ENCODE measurements at places on chromosomes 1 and 21.

DNA sequence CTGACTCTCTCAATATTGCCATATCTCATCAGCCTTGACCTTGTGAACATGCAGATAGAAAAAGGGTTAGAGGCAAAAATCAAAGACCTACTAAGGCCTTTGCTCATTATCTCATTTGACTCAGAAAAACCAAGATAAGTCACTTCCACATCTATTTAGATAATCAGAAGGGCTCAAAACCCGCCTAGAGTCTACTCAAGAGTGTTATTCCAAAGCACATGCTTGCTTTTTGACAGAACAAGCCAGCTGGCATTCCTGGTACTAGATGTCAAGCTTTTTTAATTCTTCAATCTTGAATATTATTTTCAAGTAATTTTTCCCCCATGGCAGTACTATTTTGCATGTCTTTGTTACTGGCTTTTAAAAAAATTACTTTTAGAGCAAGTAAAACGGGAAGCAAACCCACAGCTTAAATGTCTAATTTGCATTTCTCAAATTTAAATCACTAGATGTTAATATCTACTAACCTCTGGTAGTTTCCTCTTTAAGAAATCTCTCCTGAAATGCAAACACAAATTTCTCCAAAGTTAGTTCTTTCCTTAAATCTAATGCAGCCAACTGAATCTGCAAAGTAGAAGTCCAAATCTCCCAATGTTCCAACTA, 51.5 kb downstream of the APP start:
- DNase-seq = no peak

DNA sequence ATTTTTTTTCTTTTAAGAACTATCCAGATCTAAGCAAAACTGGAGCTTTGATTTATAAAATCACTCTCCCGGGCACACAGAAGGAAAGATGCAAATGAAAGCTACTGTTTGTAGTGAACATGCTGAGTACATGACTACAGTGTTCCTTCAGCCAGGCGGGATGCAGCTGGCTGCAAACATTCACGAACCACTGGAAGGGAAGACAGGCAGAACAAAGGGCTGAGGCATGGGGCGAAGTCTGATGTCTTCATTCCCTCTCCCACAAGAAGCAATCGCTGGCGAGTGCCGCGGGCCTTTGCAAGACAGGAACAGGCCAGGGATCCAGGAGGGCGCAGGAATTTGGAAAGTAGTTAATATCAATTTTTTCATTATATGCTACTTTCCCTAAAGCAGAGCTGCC, 257.9 kb upstream of the AJAP1 start:
- no peak for DNase-seq

- DNase-seq = no peak
Measured at GRCh38 chr1:27773826-27774445, 917 bp downstream of the STX12 start.

DNA sequence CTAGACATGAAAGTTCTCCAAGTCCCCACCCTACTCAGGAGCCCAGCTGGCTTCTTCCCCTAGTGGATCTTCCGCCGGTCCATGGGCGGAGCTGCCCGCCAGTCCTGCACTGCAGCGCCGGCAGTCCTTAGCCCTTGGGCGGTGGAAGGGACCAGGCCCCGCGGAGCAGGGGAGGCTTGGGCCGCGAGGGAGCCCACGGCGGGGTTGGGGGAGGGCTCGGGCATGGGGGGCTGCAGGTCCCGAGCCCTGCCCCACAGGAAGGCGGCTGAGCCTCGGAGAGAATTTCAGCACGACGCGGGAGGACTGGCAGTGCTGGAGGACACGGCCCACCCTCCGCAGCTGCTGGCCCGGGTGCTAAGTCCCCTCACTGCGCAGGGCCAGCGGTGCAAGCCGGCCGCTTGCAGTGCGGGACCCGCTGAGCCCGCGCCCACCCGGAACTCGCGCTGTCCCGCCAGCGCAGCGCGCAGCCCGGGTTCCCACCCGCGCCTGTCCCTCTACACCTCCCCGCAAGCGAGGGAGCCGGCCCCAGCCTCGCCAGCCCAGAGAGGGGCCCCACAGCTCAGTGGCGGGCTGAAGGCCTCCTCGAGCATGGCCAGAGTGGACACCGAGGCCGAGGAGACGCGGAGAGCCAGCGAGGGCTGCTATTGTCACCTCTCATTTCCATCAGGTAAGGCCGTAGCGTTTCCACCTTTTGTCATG, 1398.6 kb downstream of the MRPL39 start:
- no peak for DNase-seq

DNA sequence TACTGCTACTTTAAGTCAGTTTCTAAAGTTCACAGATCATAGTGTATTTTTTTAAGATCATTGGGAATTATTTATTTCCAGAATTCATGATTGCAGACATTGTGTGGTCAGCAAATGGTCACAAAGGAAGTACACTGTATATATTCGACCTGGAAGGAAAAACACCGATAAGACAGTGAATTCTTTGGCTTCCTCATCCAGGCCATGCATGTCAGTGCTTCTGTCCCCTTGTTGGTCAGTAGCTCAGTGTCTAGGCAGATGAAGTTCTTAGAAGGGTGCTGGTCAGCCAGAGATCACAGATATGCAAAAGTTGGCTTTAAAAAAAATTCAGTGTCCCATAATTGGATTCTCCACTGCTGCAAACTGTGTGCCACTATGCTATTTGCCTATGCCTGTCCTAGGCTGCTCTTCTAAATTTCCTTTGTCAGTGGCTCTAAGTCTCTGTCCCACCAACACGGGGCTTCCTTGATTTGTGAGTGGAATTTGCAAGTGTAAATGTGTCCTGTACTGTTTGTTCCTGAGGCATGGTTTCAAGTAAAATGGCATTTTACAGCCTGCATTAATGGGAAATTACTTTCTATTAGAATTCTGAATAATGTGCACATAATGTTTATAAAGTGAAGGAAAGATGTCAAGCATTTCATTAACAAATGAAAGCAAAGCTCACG, 12.0 kb upstream of the VAMP4 start:
- DNase-seq = no peak

GRCh38 chr1:173459885-173460284, 17.2 kb upstream of the PRDX6 start:
- DNase-seq = no peak

- no peak for DNase-seq
Measured at GRCh38 chr1:43526002-43526401, 4.7 kb upstream of the PTPRF start.

- no peak for DNase-seq
Measured at GRCh38 chr1:226782845-226783601, 43.9 kb upstream of the ITPKB start.

DNA sequence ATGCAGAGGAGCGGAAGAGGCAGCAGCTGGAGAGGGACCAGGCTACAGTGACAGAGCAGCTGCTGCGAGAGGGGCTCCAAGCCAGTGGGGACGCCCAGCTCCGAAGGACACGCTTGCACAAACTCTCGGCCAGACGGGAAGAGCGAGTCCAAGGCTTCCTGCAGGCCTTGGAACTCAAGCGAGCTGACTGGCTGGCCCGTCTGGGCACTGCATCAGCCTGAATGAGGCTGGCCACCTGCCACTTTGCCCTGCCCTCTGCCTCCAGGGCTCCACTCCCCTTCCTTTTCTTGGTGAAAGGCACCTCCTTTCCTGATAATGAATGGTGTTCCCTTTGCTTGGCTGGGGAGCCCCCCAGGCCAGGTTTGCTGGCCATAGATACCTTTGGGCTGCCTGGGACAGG, 3.3 kb upstream of the HMGN2 start:
- DNase-seq = no peak

DNA sequence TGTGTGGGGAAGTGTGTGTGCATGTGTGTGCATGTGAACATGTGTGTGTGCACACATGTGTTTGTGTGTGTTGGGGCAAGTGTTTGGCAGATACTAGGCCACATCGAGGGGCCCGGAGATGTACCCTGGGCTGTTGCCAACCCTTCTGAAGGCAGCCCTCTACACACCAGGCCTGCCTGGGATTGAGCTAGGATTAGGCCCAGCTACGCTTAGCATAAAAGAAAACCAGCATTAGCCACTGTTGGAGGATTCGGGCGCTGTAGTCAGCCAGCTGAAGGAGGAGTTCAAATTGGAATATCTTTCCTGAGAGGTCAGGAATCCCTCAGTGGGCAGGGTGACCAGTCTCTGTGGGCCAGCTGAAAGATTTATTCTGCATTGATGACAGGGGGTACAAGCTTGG, 10.6 kb upstream of the ALX3 start:
- no peak for DNase-seq

GRCh38 chr21:31266241-31266640, 77.8 kb downstream of the TIAM1 start:
- DNase-seq = no peak

GRCh38 chr21:23890652-23891051, 1716.6 kb downstream of the MRPL39 start:
- DNase-seq = no peak

DNA sequence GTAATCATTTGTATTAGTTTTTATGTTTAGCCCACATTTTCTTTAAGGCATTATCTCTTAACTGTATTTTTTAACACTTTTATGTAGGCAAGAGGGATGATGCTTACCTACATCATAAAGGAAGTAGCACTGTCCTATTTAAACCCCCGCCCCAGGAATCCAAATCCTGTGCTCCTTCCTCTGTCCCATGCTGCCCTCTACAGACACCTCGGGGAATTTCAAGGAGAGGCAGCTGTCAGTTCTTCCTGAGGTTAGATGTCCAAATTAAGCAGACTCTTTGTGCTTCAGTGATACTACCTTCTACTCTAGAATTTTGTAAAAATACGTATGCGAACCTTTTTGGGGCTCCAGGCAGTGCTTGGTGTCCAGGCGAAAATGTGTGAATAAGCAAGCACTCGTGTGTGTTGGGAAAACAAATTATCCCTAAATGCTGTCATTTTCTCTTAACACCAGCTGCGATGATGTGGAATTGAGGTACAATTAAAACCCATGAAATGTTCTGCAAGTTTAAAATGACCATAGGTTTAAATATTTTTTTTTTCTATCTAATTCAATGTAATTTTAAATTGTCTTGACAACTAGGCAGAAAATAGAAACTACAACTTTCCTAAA, 19.2 kb downstream of the CRCT1 start:
- DNase-seq = no peak

DNA sequence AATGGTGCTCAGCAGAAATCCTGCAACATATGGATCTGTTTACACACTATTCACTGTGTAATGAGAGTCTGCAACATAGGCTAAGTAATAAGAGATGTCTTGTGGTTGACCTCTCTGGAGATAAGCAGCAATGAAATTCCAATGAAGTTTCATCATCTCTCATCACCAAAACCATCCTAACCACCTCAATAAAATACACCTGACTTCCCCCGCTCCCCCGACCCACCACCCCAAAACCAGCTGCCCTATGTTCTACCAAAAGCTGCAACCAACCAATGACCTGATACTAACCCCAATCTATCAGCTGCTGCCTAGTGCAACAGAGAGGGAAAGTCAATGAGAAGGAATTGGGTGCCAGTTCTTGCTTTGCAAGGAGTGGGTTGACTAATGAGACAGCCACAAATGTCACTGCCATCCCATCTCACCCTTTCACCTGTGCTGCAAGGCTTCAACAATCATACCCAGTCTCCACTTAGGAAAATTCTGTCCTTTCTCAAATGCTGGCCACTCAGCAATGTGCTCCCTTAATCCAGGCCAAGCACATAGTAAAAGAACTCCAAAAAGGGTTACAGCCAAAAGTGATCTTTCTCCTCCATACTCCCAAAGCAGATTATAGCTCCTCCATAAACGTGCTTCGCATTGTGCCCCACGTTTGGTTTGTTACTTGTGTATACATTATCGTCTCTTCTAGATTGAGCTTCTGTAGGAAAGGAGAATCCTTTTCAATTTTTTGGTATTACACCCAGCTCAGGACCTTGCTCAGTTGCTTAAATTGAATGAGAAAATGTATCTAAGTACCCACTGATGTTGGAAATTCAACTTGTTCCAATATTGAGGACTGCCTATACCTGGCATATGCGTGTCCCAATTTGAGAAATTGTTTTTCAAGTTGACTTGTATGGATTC, 29.0 kb downstream of the MRPL39 start:
- no peak for DNase-seq

GRCh38 chr1:48250572-48250971, 28.1 kb downstream of the SLC5A9 start:
- DNase-seq = no peak

DNA sequence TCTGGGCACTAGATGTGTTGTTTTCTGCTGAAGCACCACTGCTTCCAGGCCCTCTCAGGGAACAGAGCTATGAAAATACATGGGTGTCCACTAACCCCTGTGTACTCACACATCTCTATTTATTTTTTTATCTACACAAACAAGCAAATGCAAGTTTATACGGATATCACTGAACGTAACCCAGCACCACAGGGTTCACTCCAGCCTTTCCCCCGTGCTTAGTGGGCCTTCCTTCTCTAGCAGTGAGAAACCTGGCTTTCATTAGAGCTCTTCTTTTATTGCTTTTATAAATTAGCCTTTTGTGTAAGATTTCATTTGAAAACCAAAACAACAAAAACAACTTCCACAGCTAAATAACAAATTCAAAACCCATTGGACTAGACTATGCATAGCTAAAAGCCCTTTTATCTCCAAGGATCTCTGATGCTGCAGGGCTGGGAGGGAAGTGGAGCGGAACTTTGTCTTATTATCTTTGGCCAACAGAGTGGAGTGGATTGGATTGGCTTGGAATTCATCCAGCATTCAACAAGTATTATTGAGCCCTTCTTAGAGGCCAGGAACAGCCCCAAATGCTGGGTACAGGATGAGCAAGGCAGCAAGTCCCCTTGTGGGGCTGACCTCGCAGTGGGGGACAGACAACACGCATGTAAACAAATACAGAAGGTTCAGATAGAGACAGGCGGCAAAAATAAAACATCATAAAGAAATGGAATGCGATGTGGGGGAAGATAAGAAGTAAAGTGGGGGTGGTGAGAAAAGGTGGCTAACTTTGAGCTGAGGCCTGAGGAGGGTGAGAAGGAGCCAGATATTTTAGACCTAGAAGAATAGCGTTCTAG, 371.8 kb upstream of the POU3F1 start:
- DNase-seq = no peak

DNA sequence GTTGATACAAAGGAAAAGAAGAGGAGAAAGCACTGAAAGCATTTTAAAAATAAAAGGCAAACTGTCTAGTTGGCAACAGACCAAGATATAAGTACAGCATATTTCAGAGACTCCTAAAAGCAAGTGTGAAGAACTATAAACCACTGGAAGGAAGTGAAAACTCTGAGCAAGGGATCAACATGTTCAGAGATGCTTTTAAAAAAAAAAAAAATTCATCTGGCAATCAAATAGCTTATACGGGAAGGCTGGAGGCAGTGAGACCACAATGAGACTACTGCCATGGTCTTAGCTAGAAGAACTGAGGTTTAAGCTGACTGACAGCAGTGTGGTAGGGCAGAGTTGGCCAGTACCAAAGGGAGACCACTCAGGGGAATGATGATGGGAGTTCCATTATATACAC, 124.3 kb downstream of the VAV3 start:
- DNase-seq = no peak
